Vagina (tissue), 2 donors: ENCODE measurements at places on chromosomes 16 and 17.

GRCh38 chr16:2143878-2144485, 4.4 kb upstream of the RAB26 start:
- peaks cover 22% of the 10 kb centered on the region for H3K4me1 ChIP-seq
- H3K27me3 ChIP-seq = no peaks in the 10 kb centered on the region
- H3K4me3 ChIP-seq = no peak overlapping the region
- no peak for DNase-seq

DNA sequence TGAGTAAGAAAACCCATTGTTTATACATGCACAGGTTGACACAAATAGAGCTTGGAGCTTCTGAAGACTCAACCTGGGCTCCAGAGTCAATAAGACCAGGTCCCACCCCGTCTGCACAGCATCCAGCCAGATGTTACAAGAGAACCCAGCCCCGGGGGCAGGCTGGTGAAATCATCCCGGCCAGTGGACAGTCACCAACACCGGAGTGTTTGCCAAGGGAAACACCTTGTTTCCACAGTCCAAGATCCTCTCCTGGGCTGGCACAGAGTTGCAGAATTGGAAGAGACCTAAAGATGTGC, 90.3 kb downstream of the RAB11FIP4 start:
- no peaks in the 10 kb centered on the region for H3K27me3 ChIP-seq
- DNase-seq = no peak
- no peak overlapping the region for H3K4me3 ChIP-seq
- H3K36me3 ChIP-seq = no peaks in the 10 kb centered on the region
- H3K4me1 ChIP-seq = no peaks in the 10 kb centered on the region
- H3K27ac ChIP-seq = no peak overlapping the region

DNA sequence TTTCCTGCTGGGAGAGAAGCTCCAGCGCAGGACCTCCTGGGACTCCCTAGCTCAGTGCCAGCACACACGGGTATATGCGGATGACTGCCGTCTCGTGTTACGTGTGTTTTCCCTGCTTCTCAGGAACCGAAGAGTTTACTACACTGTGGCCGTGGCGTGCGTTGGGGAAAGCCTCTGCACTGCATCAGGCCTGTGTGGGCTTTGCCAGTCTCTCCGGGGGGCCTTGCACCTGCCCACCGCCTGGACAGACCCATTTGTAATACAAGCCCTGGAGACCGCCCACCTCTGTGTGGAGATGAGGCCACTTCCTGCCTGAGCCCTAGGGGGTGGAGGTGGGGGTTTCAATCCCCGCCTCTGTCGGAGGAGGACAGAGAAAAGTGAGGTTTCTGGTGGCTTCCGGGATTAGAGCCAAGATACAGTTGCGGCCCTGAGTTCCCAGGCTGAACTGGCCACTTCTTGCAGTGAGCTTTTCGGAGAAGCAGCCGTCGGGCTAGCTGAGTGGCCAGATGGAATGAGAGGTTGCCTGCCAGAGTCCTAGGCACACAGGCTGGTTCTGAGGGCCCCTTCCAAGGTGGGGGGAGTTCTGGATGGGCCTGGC, 43.4 kb upstream of the GSE1 start:
- H3K4me1 ChIP-seq = peaks cover 74% of the 10 kb centered on the region
- no peak overlapping the region for H3K4me3 ChIP-seq
- H3K36me3 ChIP-seq = no peaks in the 10 kb centered on the region
- no peak for DNase-seq
- H3K27me3 ChIP-seq = no peaks in the 10 kb centered on the region
- H3K27ac ChIP-seq = no peak overlapping the region

GRCh38 chr17:7081341-7082062, 1.5 kb upstream of the CLEC10A start:
- H3K4me3 ChIP-seq = no peak overlapping the region
- H3K27me3 ChIP-seq = no peaks in the 10 kb centered on the region
- H3K27ac ChIP-seq = no peak overlapping the region
- no peaks in the 10 kb centered on the region for H3K4me1 ChIP-seq

- no peaks in the 10 kb centered on the region for H3K27me3 ChIP-seq
- H3K27ac ChIP-seq = no peak overlapping the region
- H3K4me1 ChIP-seq = no peaks in the 10 kb centered on the region
- no peak overlapping the region for H3K4me3 ChIP-seq
- no peak for DNase-seq
These were observed 28.6 kb upstream of the TVP23A start for GRCh38 chr16:10847176-10847575.

DNA sequence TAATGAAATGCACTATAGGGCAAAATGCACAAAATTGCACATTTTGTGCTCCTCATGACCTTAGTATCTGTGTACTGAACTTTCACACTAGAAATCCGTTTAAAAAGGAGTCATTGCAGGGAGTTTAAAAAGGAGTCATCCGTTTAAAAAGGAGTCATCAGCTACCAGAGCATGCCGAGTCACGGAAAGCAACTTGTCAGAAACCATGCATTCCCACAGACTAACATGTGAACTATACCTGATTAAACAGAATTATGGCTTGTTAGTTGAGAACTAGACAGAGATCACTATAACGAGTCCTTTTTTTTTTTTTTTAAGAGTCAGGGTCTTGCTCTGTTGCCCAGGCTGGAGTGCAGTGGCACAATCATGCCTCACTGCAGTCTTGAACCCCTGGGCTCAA, 35.9 kb downstream of the SLC6A4 start:
- H3K27ac ChIP-seq = no peak overlapping the region
- no peaks in the 10 kb centered on the region for H3K4me1 ChIP-seq
- no peak overlapping the region for H3K4me3 ChIP-seq
- DNase-seq = no peak
- no peaks in the 10 kb centered on the region for H3K27me3 ChIP-seq

GRCh38 chr16:81491541-81492188, 47.1 kb downstream of the CMIP start:
- no peak for DNase-seq
- peaks cover 92% of the 10 kb centered on the region for H3K4me1 ChIP-seq
- peak overlapping the region; percentile 95 for H3K27ac ChIP-seq
- no peaks in the 10 kb centered on the region for H3K36me3 ChIP-seq
- no peak overlapping the region for H3K4me3 ChIP-seq
- no peaks in the 10 kb centered on the region for H3K27me3 ChIP-seq

DNA sequence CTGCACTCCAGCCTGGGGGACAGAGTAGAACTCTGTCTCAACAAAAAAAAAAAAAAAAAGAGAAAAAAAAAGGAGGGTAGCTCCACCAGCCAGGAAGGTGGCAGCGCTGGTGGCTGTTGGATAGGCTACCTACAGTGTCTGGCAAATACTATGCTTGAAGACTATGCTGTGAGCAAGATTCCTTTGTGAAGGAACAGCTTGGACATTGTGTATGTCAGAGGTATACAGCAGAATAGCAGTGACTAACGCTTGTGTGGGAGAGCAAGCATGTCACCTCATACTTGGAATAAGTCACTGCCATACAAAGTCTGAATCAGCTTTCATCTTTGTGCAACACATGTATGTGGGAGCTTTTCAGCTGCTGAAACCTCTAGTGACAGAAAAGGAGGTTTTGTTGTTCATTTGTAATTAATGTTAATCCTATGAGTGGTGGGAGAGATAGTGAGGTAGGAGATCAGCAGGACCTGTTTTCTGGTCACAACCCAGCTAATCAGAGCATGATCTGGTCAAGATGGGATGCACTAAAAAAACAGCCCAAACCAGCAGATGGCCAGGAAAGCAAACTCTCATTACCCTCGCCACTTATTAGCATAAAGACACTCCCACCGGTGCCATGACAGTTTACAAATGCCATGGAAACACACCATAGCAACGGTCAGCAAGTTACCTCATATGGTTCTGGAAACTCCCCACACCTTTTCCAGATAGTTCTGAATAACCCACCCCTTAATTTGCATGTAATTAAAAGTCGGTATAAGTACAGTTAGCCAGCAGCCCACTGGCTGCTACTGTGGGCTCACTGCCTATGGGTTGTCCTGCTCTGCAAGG, 6.8 kb upstream of the ITGAD start:
- no peak overlapping the region for H3K27ac ChIP-seq
- H3K36me3 ChIP-seq = no peaks in the 10 kb centered on the region
- H3K4me1 ChIP-seq = no peaks in the 10 kb centered on the region
- DNase-seq = no peak

DNA sequence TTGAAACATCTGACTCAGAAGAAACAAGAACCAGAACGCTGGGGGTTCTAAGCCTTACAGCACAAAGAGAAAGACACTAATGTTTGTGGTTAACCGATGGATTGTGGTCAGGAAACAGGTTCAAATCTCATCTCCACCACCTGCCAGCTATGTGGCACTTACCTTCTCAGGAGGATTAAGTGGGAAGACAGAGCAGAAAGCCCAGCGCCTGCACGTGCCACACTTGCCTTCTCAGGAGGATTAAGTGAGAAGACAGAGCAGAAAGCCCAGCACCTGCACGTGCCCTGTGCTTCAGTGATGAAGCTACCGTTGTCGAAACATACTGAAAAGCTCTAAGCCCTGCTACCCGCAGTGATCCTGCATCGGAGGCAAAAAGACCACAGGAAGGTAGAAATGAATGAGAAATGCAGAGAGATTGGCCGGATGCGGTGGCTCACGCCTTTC, 90.6 kb downstream of the NXN start:
- H3K36me3 ChIP-seq = no peaks in the 10 kb centered on the region
- peaks cover 34% of the 10 kb centered on the region for H3K4me1 ChIP-seq
- H3K27ac ChIP-seq = no peak overlapping the region
- no peak overlapping the region for H3K4me3 ChIP-seq
- H3K27me3 ChIP-seq = no peaks in the 10 kb centered on the region
- DNase-seq = no peak

GRCh38 chr17:32396343-32396742, 46.4 kb downstream of the ZNF207 start:
- H3K27me3 ChIP-seq = no peaks in the 10 kb centered on the region
- H3K27ac ChIP-seq = no peak overlapping the region
- no peak for DNase-seq
- no peaks in the 10 kb centered on the region for H3K4me1 ChIP-seq
- no peaks in the 10 kb centered on the region for H3K36me3 ChIP-seq
- no peak overlapping the region for H3K4me3 ChIP-seq

- H3K27ac ChIP-seq = no peak overlapping the region
- H3K4me3 ChIP-seq = no peak overlapping the region
- no peak for DNase-seq
- H3K4me1 ChIP-seq = no peaks in the 10 kb centered on the region
- no peaks in the 10 kb centered on the region for H3K36me3 ChIP-seq
These were observed 33.8 kb downstream of the GTF3C1 start for GRCh38 chr16:27515874-27516353.

- no peaks in the 10 kb centered on the region for H3K36me3 ChIP-seq
- no peak overlapping the region for H3K4me3 ChIP-seq
- H3K27me3 ChIP-seq = no peaks in the 10 kb centered on the region
- H3K4me1 ChIP-seq = no peaks in the 10 kb centered on the region
- no peak for DNase-seq
- H3K27ac ChIP-seq = no peak overlapping the region
These were observed 55.0 kb upstream of the CLEC19A start for GRCh38 chr16:19230575-19230974.

DNA sequence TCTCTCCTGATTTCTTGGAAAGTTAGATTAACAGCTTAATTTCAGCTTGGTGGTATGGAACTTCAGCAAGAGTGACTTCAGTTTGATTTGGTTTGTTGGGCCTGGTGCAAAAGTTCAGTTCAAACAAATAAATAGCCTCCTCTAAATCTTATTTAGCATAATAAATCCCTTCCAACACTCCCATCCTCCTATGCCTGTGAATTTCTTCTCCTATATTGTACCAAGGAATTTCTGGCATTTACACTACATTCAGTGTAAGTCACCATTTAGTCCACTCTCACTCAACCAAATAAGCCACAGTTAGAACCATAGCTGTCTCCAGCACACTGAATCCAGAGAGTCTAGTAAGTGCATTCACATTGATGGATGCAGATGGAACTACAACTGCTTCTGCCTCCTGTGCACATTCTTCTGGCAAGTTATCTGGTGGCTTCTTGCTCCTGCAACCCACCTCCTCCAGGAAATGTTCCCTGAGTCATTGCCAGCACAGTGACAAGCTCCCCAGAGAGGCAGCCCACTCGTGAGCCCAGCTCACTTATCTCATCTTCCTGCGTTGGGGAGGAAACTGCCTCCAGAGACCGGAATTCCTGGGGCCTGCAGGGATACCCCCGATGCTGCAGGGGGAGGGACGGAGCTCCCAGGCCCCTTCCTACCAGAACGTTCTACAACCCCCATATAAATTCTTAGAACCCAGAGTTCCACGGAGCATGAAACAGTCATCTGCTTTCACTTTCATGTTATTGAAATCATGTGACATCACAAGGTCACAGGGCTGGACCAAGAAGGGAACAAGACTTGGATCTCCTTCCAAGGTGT, 318.3 kb downstream of the PHKB start:
- peak overlapping the region; percentile 37 for H3K4me3 ChIP-seq
- H3K4me1 ChIP-seq = peaks cover 11% of the 10 kb centered on the region
- H3K27me3 ChIP-seq = no peaks in the 10 kb centered on the region
- no peak overlapping the region for H3K27ac ChIP-seq
- no peaks in the 10 kb centered on the region for H3K36me3 ChIP-seq

- no peaks in the 10 kb centered on the region for H3K27me3 ChIP-seq
- H3K4me1 ChIP-seq = peaks cover 13% of the 10 kb centered on the region
- no peak overlapping the region for H3K4me3 ChIP-seq
These were observed 21.6 kb upstream of the EVPL start for GRCh38 chr17:76048711-76049110.

- no peak overlapping the region for H3K27ac ChIP-seq
- DNase-seq = no peak
- H3K4me1 ChIP-seq = no peaks in the 10 kb centered on the region
- H3K27me3 ChIP-seq = no peaks in the 10 kb centered on the region
These were observed 123.6 kb downstream of the RBFOX1 start for GRCh38 chr16:7456211-7456610.

- no peak overlapping the region for H3K4me3 ChIP-seq
- H3K36me3 ChIP-seq = no peaks in the 10 kb centered on the region
- no peaks in the 10 kb centered on the region for H3K4me1 ChIP-seq
- no peaks in the 10 kb centered on the region for H3K27me3 ChIP-seq
These were observed 27.8 kb upstream of the CDR2 start for GRCh38 chr16:22402191-22402590.

DNA sequence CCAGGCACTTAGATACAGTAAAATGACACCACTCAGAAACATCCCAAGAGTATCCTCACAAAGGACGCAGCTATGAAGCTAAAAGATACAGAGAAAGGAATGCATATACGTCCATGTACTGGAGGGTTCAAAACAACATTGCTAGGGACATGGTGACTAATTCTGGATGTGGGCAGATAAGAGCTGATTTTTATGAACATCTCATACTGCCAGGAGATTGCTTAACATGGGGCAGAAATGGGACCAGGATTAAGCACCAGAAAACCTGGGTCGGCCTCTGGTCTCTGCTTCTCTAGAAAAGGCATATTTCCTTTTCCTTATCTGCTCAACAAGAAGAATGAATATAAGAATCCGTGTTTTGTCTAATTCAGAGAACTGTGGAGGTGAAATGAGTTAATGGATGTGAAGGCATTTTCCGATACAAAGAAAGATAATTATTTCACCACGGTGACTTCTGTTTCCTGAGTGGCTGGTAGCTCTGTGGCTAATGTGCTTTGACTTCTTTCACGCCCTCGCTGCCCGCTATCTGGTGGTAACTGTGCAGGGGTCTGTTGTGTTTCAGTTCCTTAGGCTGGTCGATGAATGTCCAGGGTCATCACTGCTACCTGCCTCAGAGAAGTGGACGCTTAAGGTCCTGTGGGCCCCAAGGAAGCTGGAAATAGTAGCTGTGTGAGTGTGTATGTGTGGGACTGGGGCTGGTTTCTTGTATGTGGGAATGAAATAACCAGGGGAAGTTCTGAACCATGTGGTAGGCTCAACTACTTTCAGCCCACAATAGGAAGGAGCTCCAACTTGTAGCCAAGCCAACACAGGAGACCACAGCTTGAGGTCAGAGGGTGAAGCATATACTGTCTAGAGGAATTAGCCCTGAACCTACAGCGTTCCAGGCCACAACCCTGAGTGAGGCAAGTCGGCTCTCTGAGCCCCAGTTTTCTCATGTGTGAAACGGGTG, 15.8 kb upstream of the CCL5 start:
- H3K27me3 ChIP-seq = no peaks in the 10 kb centered on the region
- no peaks in the 10 kb centered on the region for H3K36me3 ChIP-seq
- H3K4me3 ChIP-seq = no peak overlapping the region
- no peaks in the 10 kb centered on the region for H3K4me1 ChIP-seq
- no peak overlapping the region for H3K27ac ChIP-seq
